RWPE1 (cell line): ENCODE measurements at places on chromosomes 3 and 15.

GRCh38 chr3:76203578-76203977 is 418.2 kb upstream of the ZNF717 start:
- no peak for DNase-seq

DNA sequence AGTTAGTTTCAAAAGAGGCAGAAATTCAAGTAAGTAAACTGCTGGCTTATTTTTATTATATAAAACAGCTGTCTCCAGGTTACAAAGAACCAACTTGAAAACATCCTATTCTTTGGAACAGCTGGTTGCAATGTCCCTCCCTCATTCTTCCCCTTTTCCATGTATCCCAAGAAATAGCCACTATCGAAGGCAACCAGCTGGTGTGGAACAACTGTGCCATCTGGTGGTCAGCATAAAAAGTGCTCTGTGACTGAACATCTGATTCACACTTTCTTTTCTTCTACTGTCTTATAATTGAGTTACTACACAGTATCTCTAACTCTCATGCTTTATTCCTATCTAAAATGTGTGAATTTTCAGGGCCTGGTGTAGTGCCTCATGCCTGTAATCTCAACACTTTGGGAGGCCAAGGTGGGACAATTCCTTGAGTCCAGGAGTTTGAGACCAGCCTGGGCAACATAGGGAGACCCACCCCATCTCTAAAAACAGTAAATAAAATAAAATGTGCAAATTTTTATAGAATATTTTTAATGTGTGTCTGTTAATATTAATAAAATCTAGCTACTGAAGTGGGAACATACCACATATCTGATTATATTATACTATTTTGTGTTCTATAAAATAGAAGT is 9.6 kb downstream of the OSBPL11 start:
- peak; percentile 63 for DNase-seq

GRCh38 chr3:50396502-50396901 is 37.2 kb upstream of the TMEM115 start:
- DNase-seq = peak; percentile 83

DNA sequence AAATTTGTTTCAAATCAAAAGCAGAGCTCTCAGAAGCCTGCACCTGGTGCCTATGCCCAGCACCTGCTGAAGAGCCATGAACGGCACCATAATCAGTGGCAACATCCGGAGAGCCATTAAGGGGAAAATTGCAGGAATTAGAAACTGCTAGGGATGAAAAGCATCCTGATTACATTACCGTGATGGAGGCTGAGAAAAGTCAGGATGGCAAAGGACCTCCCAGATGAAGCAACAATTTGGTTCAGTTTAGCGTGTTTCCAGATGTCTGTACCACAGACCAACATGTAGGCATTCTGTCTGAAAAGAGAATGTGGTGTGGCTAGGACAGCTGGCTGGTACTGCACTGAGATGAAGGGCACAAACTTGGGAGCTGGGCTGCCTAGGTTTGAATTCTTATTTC is 106.1 kb downstream of the EOMES start:
- no peak for DNase-seq

GRCh38 chr3:126964261-126964660 is 18.7 kb upstream of the PLXNA1 start:
- DNase-seq = no peak
